Dorsolateral prefrontal cortex (tissue), 122 donors: ENCODE measurements at places on chromosomes 11 and 22. TPM values are rescaled to one million over a fixed set of nuclear protein-coding genes. Genes with fewer than 3 reads are reported as not detected.

DNA sequence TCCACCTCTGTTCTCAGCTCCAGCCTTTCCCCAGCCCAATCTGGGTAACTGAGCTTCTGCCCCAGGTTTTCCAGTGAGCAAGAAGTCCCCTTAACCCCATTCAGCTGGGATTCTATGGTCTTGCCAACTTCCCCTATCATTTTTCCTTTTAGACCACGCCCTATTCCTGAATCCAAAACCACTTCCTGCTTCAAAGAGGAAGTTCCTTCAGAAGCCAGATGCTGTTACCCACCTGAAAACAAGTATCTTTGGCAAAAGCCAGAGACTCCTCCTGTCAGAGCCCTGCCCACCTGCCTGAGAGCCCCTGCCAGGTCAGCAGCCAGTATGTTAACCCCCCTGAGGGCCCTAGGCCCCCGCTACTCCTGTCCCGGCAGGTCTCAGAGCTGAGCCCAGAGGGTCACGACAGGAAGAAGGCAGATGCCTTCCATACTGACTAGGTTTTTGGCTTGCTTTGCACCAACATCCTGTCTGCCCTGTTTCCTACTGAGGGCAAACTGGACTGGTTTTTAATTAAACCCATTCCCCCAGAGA lies 20.3 kb upstream of the MICAL2 start:
- no peak for DNase-seq

- no peak for DNase-seq
These were observed 11.0 kb downstream of the CDC45 start for GRCh38 chr22:19490628-19491230.

GRCh38 chr11:69419662-69420395 lies 61.6 kb upstream of the LINC01488 start:
- DNase-seq: no peak

The ALG9 gene
- total RNA-seq: 42.5 TPM

- no peak for DNase-seq
These were observed 62.1 kb upstream of the AMOTL1 start for GRCh38 chr11:94705891-94706615.

DNA sequence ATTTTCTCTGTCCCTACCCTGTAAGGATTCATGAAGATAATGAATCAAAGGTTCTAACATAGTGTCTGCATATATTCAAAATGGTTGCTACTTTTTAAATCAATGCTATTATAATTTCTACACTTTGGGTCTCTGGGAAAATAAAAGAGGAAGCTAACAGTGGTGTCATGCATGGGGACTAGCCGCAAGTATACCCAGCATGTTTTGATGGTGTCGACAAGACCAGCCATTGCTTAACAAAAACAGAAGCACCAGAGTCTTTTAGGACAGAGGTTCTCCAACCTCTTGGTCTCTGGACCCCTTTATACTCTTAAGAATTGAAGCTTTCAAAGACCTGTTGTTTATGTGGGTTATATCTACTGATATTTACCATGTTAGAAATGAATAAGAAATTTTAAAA lies 37.8 kb downstream of the RNF141 start:
- DNase-seq: no peak

DNA sequence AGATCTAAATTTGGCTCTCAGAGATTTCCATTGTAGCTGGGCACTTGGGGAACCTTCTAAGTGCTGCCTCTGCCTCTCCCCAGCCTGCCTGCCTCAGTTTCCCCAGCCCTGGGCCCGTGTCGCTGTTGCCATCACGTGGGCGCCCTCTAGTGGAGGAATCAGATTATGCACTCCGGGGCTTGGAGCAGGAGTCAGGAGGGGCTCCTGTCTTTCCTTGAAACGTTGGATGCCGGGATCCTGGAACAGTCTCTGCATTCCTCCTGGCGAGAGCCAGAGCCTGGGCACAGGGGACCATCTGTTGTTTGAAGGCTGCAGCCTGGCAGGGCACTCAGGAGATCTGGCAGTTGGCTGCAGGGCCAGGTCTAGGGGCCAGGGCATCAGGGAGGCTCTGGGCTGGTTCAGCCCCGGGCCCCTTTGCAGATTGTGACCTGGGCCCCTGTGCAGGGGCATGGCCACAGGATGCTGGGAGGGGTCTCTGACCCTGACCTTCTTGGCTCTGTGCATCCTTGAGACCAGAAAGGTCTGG lies 71.6 kb downstream of the LRP5 start:
- DNase-seq: peak; percentile 63
